ENCODE measurements at places on chromosomes 3 and 15.

DNA sequence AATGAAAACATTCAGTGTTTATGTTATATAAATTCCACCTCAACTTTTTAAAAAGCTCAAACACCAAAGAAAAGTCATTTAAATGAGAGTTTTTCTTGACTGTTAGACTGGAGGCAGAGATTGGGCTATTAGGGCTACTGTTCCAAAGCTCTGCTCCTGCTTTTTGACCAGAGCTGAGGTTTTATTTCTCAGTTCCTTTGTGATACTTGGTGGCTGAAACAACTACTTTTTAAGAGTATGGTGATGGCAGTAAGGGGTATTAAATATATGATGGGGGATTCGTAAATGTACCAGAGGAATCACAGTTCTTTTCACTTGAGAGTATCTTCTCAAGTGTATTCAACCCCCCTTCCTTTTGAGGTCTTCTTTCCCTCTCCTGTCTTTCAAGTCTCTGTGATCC, 186.1 kb upstream of the CGNL1 start:
- peak; percentile 8 for DNase-seq

- DNase-seq, result no peak
Measured at GRCh38 chr3:126948980-126949535, 33.9 kb upstream of the PLXNA1 start.

DNA sequence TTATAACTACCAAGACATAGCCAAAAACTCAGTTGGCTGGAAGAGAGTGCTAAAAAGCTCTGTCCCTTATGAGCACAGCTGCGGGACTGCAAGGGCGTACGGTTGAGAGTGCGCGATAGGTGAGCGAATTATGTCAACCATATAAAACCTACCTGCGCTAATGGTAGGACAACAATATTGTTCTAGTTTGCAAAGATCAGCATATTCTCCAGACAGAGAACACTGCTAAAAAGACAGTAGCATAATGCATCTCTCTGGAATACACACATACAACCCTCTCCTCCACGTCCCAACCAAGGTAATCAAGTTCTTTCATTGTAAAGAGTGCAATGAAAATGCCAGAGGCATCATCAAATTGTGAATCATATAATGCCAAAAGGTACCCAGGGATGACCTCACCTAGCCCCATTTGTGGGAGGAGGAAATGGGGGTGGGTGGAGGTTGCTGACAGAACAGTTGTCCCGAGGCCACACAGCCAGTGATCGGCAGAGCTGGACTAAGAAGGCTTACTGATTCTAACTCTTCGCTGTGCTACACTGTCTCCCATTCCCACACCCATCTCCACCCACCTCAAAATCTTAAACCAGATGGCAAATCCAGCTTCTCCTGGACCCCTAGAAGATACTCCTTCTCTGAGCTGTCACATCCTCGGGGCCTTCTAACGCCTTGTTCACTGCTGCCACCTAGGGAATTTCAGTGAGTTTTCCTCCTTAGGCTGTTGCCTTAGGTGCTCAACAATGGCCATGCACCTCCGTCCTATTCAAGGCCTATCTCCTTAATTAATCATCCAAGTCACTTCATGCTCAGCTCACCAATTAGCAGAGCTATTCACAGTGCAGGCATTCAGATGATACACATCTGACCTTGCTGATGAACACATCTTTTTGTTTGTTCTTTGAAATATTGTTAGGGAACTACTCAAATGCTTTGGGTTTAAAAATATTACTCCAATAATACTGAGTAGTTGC, 60.7 kb downstream of the RPL22L1 start:
- DNase-seq, result peak; percentile 28

DNA sequence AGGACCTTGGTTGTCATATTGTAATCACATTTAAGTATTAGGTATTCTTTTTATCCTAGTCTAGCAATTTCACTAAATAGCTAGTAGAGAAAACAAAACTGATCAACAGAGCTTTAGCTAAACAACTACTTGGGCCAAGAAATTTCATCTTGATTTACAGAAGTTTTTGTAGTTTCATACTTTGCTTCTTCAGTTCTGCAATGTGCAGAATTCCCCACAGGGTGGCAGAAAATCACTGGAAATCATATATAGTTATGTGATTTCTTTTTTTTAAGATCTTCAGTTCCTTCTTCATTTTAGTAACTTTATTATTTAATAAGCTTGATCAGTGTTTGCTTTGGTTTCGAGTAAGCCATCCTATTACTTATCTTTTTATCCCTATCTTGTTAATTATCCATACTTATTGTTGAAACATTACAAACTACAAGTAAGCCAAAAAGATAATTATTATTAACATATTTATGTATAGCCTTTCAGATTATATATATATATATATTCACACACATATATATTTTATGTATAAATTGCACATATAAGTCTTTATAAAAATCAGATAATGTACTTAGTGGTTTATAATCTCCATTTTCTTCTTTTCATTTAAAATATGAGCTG, 2.2 kb upstream of the BNIP2 start:
- peak; percentile 42 for DNase-seq

- DNase-seq, result no peak
Measured at GRCh38 chr3:97871801-97872524, 50.2 kb downstream of the CRYBG3 start.

DNA sequence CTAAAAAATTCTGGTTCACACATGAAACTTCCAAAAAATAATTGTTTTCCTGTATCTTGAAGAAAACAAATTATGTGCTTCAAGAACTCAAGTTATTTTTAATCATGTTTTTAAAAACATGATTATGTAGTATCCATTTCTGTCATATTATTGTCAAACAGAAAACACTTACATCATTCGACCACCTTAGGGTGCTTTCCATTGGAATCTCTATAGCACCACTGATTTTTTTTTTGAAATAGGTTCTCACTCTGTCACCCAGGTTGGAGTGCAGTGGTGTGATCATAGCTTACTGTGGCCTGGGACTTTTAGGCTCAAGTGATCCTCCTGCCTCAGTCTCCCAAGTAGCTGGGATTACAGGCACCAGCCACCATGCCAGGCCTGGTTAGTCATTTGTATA, 457.3 kb downstream of the SI start:
- DNase-seq, result no peak

DNA sequence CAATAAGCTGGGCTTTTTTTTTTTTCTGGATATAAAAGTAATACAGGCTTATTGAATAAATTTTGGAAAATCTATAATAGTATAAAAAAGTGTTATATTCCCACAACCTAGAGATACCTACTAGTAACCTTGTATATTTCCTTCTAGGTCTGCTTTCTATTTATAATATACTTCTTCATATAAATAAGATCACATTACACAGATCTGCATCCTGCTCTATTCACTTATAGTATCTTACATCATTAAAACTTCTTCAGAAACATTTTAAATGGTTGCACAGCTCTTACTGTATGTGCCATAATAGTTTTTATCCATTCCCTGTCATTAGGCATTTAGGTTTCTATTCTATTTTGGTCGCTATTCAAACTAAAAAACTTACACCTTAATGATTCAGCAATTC, 87.0 kb upstream of the TTBK2 start:
- DNase-seq, result no peak

- no peak for DNase-seq
Measured at GRCh38 chr3:187544326-187544725, 125.9 kb downstream of the SST start.

- DNase-seq, result peak; percentile 42
Measured at GRCh38 chr15:69576035-69576526, 123.5 kb downstream of the RPLP1 start.

DNA sequence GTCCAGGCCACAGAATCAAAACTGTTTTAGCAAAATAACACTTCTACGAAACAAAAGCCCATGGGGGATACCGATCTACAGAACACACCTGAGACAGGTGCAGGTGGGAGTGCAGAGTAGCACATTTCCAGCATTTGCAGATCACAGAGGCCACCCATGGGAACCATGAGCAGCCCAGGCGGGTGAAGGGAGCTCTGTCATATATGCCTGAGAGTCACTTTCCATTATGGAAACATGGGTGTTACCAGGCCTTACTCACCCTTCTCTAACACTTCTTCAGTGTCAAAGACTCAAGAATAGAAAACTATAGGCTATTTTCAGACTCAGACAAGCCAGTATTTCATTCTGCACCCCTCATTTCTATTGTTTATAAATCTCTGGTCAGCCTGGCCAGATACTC, 3.5 kb downstream of the PLA1A start:
- DNase-seq, result no peak

Data from GM20000 (cell line).